ENCODE measurements at places on chromosomes 5 and 9.

DNA sequence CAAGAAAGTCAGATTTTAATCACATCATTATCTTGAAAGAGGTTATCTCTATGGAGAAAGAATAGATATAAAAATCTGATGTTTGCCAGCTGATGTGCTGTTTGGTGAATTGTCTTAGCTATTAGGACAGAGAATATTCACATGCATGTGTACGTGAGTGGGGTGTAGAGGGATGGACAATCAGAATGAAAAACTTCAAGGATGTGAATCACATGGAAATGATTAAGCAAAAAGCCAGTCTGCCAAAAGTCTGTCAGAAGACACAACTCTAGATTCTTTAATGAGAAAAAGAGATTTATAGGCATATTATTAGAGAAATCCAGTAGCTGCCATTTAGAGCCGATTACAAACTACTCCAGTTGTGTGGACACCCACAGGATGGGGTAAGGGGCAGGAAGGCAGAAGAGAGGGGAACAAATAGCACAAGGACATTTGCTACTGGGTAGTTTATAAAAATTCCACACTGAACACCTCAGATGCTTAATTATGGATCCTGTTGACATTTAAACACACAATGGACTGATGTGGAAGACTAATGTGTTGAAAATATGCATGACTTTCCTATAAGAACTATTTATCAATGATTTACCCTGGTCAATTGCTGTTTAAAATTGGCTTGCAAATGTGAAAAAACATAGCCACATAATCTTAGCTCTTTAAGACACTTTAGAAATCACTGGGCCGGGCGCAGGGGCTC, 127.4 kb downstream of the PTTG1 start:
- DNase-seq = no peak

- no peak for DNase-seq
Measured at GRCh38 chr5:13866792-13867191, 77.7 kb downstream of the DNAH5 start.

GRCh38 chr5:180251141-180251540, 40.7 kb downstream of the MAPK9 start:
- DNase-seq = no peak

DNA sequence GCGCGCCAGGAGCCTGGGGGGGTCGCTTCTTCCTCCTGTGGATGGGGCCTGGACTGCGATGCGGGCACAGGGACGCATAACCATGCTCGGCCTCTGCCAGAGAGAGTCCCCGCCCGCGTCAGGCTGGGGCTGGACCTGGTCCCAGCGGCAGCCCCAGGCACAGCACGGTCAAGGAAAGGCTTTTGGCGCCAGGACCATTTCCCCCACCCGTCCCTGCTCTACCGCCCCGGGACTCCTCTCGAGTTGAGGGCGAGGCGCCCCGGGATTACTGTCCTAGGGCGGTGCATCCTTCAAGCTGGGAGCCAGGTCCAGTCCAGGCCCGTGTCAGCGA, 341 bp downstream of the MXD3 start:
- DNase-seq = no peak

- DNase-seq = no peak
Measured at GRCh38 chr5:173014671-173015070, 31.1 kb downstream of the ATP6V0E1 start.

Measured in germinal center (tissue), 1 donor.